ENCODE measurements at places on chromosomes 11 and 22. TPM values are rescaled to one million over a fixed set of nuclear protein-coding genes. Genes with fewer than 3 reads are reported as not detected.

DNA sequence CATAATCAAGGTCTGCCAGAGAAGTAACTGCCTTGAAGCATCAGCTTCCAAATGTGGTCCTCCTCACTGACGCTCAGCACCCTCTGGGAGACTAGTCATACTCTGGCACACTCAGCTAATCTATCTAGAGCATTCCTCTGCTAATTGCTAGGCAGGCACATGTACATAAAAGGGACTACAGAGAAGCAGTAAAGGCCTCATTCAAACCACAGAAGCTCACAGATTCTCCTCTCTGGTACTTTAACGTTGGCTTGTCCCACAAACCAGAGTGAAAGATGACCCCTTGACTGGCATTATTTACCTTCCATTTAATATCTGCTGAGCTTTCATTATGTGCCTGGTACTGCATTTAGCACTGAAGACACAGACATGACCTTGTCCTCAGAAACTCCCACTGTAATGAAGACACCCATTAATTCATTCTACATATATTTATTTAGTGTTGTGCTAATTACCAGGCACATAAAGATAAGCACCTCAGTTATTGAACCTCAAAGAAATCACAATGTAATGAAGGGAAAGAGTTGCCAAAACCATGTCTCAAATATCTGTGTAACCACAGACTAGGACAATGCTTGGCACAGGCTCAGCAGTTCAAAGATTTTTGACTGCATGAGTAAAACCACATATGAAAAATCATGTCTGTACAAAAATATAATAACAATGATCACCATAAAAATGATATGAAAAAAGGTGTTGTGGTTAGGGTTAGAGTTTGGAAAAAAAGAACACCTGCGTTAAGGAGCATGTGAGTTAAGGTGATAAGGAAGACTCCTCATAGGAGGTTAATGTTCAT, 550.4 kb downstream of the DLG2 start:
- no peaks in the 10 kb centered on the region for H3K4me1 ChIP-seq
- H3K36me3 ChIP-seq, result no peaks in the 10 kb centered on the region
- H3K4me3 ChIP-seq, result no peak overlapping the region

MORC2 gene
- total RNA-seq, result 23.9 TPM

DNA sequence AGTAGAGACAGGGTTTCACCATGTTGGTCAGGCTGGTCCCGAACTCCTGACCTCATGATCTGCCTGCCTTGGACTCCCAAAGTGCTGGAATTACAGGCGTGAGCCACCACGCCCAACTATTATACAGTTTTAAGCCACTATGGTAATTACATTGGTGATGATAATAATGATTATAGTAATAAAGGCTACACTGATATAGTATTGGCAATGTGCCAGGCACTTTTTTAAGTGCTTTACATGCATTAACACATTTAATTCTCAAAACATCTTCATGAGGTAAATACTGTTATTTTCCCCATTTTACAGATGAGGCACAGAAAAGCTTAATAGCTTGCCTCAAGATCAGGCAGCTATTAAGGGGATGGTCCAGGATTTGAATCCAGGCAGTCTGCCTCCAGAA, 222.5 kb downstream of the SOX6 start:
- H3K36me3 ChIP-seq, result no peaks in the 10 kb centered on the region
- H3K4me3 ChIP-seq, result no peak overlapping the region
- no peaks in the 10 kb centered on the region for H3K4me1 ChIP-seq
- no peak overlapping the region for H3K27ac ChIP-seq

- H3K36me3 ChIP-seq, result no peaks in the 10 kb centered on the region
- peak overlapping the region; percentile 100 for H3K27ac ChIP-seq
- no peak overlapping the region for H3K4me3 ChIP-seq
- DNase-seq, result no peak
- no peaks in the 10 kb centered on the region for H3K27me3 ChIP-seq
- peaks cover 100% of the 10 kb centered on the region for H3K4me1 ChIP-seq
Observed at GRCh38 chr22:36375071-36375980, 12.4 kb downstream of the MYH9 start.

DNA sequence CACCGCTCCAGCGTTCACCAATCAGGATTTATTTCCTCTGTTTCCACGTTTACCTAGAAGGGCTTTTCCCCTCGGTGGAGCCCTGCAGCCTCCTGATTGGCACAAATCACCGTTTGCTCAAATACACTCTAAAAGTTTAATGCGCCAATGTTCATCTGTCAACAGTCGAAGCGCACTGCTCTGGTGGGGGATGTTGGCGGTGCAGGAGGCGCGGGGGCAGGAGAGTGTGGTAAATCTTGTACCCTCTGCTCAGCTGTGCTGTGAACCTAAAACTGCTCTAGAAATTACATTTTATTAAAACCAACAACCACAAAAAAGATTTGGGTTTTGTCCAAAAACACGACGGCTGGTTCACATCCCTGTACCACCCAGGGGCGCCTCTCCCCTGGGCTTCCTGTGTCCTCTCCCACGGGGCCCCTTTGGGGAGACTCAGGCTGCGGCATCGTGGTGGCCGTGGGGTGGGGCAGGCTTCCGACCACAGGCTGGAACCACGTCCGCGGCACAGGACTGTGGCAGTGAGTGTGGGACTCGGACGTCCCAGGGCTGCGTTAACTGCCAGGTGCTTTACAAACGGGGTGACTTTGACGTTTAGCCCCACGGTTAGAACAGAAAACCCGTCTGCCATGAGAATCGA, 13.5 kb downstream of the TTLL8 start:
- H3K27me3 ChIP-seq, result peaks cover 18% of the 10 kb centered on the region
- no peak for DNase-seq
- H3K4me1 ChIP-seq, result no peaks in the 10 kb centered on the region
- H3K36me3 ChIP-seq, result no peaks in the 10 kb centered on the region
- H3K4me3 ChIP-seq, result no peak overlapping the region
- no peak overlapping the region for H3K27ac ChIP-seq

- H3K36me3 ChIP-seq, result no peaks in the 10 kb centered on the region
- peaks cover 13% of the 10 kb centered on the region for H3K27me3 ChIP-seq
- peaks cover 20% of the 10 kb centered on the region for H3K4me1 ChIP-seq
- H3K27ac ChIP-seq, result no peak overlapping the region
- H3K4me3 ChIP-seq, result no peak overlapping the region
Observed at GRCh38 chr22:38946771-38947170, 10.6 kb upstream of the APOBEC3A start.

- H3K27ac ChIP-seq, result no peak overlapping the region
- DNase-seq, result no peak
- H3K4me3 ChIP-seq, result no peak overlapping the region
- H3K4me1 ChIP-seq, result no peaks in the 10 kb centered on the region
- H3K36me3 ChIP-seq, result no peaks in the 10 kb centered on the region
- no peaks in the 10 kb centered on the region for H3K27me3 ChIP-seq
Observed at GRCh38 chr22:25774575-25775026, 32.6 kb downstream of the MYO18B start.

DNA sequence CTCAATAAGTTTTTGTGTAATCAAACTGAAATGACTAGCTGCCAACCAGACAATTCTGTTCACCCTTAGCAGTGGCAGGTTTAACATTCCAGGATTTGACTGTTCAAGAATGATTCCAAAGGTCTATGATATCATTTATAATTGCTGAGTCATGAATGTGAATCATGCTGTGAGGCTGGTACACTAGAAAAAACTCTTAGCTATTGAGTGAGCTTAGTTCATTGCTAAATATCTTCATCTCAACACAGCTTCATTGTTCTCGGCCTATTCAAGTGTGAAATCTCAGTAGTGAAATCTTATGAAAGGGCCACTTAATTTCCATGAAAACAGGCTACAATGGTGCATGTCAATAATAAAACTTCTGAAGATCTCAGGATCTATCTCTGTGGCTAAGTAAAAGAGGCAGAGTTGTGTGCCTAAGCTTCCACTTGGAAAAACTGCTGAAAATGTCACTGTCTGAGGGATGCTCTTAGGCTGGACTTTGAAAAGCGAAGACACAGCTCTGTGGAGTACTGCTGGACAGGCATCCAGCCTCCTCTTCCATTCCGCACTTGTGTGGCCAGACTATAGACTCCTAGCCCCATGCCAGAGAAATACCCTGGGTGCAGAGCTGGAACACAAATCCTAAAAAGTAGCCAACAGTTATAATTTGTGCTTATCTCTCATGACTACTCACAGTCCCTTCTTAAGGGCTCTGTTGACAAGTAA, 12.8 kb downstream of the AQP11 start:
- no peak overlapping the region for H3K4me3 ChIP-seq
- H3K36me3 ChIP-seq, result no peaks in the 10 kb centered on the region
- peaks cover 12% of the 10 kb centered on the region for H3K4me1 ChIP-seq
- H3K27ac ChIP-seq, result peak overlapping the region; percentile 58

C11orf98 gene
- 32.9 TPM for total RNA-seq

TRIM3 gene
- total RNA-seq, result 205 TPM

DNA sequence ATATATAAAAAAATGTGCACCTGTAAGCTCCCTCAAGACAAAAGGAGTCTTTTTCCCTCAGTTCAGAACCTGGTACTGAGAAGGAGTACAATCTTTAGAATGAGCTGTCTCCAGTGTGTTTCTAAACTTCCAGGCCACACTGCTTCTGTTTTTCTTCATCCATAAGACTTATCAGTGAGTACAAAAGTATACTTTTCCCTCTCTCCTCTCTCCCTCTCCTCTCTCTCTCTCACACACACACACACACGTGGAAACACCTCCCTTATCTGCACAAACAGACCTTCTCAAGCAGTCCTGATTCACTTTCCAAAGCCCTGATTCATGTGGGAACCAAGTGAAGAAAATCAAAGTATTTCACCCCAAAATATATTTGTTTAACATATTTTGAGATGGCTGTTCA, 220.7 kb upstream of the UBASH3B start:
- no peaks in the 10 kb centered on the region for H3K27me3 ChIP-seq
- H3K4me1 ChIP-seq, result no peaks in the 10 kb centered on the region
- H3K36me3 ChIP-seq, result no peaks in the 10 kb centered on the region
- no peak for DNase-seq
- H3K27ac ChIP-seq, result no peak overlapping the region
- H3K4me3 ChIP-seq, result no peak overlapping the region

DNA sequence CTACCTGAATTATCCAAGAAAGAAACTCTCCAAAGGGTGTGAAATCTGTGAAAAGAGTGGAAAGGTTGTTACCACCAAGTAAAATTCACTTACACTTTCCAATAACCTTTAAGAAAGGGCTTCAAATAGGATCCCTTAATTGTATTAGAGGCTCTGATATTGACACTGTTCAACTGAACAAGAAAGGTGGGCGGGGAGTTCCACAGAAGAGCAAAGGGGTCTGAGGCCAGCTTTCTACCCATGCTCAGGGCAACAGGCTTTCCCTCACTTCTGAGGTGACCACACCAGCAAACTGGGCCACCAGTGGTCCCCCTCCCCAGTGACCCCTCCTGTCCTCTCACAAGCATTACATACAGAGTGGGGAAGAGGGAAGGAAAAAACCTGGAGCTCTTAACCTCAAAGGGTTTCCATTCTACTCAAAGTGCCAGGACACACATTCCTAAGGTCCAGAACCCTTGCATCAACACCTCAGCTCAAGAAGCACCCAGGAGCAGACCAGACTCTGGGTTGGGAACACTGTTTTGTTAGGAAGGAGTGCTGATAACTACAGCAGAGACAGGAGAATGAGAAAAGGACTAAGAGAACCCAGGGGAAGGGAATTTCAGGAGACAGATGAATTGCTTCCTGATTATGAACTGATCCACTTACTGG, 71.6 kb upstream of the AKIP1 start:
- no peaks in the 10 kb centered on the region for H3K36me3 ChIP-seq
- H3K27ac ChIP-seq, result peak overlapping the region; percentile 70
- H3K4me1 ChIP-seq, result peaks cover 33% of the 10 kb centered on the region
- DNase-seq, result no peak
- no peak overlapping the region for H3K4me3 ChIP-seq

DNA sequence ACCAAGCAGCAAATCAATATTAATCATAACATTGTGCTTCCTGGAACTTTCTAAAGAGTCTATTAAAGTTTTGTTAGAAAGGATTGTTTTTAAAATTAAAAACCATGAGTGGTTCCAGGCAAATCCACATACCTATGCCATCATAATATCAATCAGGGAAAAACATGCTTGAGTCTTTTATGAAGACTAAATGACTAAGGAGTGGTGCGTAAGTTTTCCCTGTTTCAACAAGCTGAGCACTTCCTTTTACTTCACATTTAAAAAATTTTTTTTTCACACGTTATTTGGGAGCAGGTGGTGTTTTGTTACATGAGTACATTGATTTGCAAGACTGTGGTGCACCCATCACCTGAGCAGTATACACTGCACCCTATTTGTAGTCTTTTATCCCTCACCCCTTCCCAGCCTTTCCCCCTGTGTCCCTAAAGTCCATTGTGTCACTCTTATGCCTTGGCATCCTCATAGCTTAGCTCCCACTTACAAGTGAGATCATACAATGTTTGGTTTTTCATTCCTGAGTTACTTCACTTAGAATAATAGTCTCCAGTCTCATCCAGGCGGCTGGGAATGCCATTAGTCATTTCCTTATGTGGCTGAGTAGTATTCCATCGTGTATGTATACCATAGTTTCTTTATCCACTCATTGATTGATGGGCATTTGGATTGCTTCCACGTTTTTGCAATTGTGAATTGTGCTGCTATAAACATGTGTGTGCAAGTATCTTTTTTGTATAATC, 1190.3 kb upstream of the RAG2 start:
- no peak overlapping the region for H3K27ac ChIP-seq
- no peak overlapping the region for H3K4me3 ChIP-seq
- H3K36me3 ChIP-seq, result no peaks in the 10 kb centered on the region
- DNase-seq, result no peak

- no peaks in the 10 kb centered on the region for H3K36me3 ChIP-seq
- peaks cover 91% of the 10 kb centered on the region for H3K4me1 ChIP-seq
- no peak overlapping the region for H3K4me3 ChIP-seq
- no peak overlapping the region for H3K27ac ChIP-seq
- no peak for DNase-seq
- H3K27me3 ChIP-seq, result no peaks in the 10 kb centered on the region
Observed at GRCh38 chr22:46732513-46732912, 5.5 kb downstream of the CERK start.

Data from transverse colon (tissue), 4 donors.